A549 treated with ZK216348 at 1 μM for 4 hours (cell line): ENCODE measurements at places on chromosomes 12 and 14. TPM values are rescaled to one million over a fixed set of nuclear protein-coding genes. Genes with fewer than 3 reads are reported as not detected.

The NRXN3 gene
- total RNA-seq = 1.0 to 1.3 TPM (median 1.2 TPM) in 5 replicates

The SERPINA3 gene
- 10.4 to 12.3 TPM (median 11.0 TPM) in 5 replicates for total RNA-seq

The PTPRR gene
- total RNA-seq = 0.18 to 0.57 TPM (median 0.34 TPM) in 4 of 5 replicates, not detected in the other

The PNMA1 gene
- total RNA-seq = 52.5 to 66.9 TPM (median 60.7 TPM) in 5 replicates

The KRT2 gene
- total RNA-seq = not detected in 5 replicates

The BIN2 gene
- 0.09 to 0.19 TPM (median 0.14 TPM) in 4 of 5 replicates, not detected in the other for total RNA-seq

The TRPV4 gene
- 0.07 to 0.18 TPM (median 0.09 TPM) in 5 replicates for total RNA-seq

The TAS2R46 gene
- not detected in 5 replicates for total RNA-seq

The RNASE3 gene
- total RNA-seq = not detected in 5 replicates

The ETFBKMT gene
- 0.40 to 1.4 TPM (median 0.72 TPM) in 5 replicates for total RNA-seq

The POTEM gene
- not detected in 5 replicates for total RNA-seq

The IL22 gene
- total RNA-seq = not detected in 5 replicates

The SCNN1A gene
- total RNA-seq = 12.4 to 24.3 TPM (median 21.4 TPM) in 5 replicates

The NKX2-1 gene
- total RNA-seq = 0.11 TPM in 1 of 5 replicates, not detected in the others

The RDH11 gene
- total RNA-seq = 56.0 to 64.2 TPM (median 61.5 TPM) in 5 replicates

The CYP46A1 gene
- 0.05 to 0.29 TPM (median 0.13 TPM) in 4 of 5 replicates, not detected in the other for total RNA-seq

The PLEKHG7 gene
- not detected in 5 replicates for total RNA-seq

The ASCL1 gene
- total RNA-seq = not detected in 5 replicates

The GDF3 gene
- total RNA-seq = not detected in 5 replicates

The CCDC184 gene
- total RNA-seq = 2.1 to 3.8 TPM (median 3.6 TPM) in 5 replicates

The NYNRIN gene
- total RNA-seq = 0.25 to 0.57 TPM (median 0.27 TPM) in 5 replicates

The SLC25A21 gene
- total RNA-seq = 0.34 to 2.3 TPM (median 0.75 TPM) in 5 replicates

The SLC6A12 gene
- 0.50 to 1.5 TPM (median 0.55 TPM) in 5 replicates for total RNA-seq

The PZP gene
- not detected in 5 replicates for total RNA-seq

The CFAP251 gene
- total RNA-seq = 0.88 to 2.6 TPM (median 1.5 TPM) in 5 replicates

The PIP4K2C gene
- 39.2 to 49.2 TPM (median 42.4 TPM) in 5 replicates for total RNA-seq

The TMED10 gene
- 266 to 278 TPM (median 271 TPM) in 5 replicates for total RNA-seq

The GPR84 gene
- not detected in 5 replicates for total RNA-seq

The TEX52 gene
- not detected in 5 replicates for total RNA-seq

The A2M gene
- 0.47 TPM in 1 of 5 replicates, not detected in the others for total RNA-seq

The SMCO2 gene
- 0.18 to 0.36 TPM in 2 of 5 replicates, not detected in the others for total RNA-seq

The MYF5 gene
- not detected in 5 replicates for total RNA-seq

The EFCAB11 gene
- total RNA-seq = 10.6 to 19.0 TPM (median 14.0 TPM) in 5 replicates

The JAG2 gene
- 12.6 to 30.0 TPM (median 29.1 TPM) in 5 replicates for total RNA-seq

The TNFRSF1A gene
- total RNA-seq = 398 to 545 TPM (median 486 TPM) in 5 replicates

The MMP19 gene
- 0.14 to 0.61 TPM (median 0.28 TPM) in 5 replicates for total RNA-seq

The IGF1 gene
- not detected in 5 replicates for total RNA-seq

The C12orf56 gene
- 0.12 TPM in 1 of 5 replicates, not detected in the others for total RNA-seq

The A2ML1 gene
- not detected in 5 replicates for total RNA-seq

The POTEG gene
- not detected in 5 replicates for total RNA-seq

The PDE6H gene
- total RNA-seq = not detected in 5 replicates

The CNPY2 gene
- total RNA-seq = 128 to 145 TPM (median 143 TPM) in 5 replicates

The GLIPR1L1 gene
- not detected in 5 replicates for total RNA-seq

The TMBIM4 gene
- 34.5 to 54.5 TPM (median 52.4 TPM) in 5 replicates for total RNA-seq

The SIRT4 gene
- total RNA-seq = 0.66 to 1.6 TPM (median 0.98 TPM) in 5 replicates

The SLC39A5 gene
- total RNA-seq = 0.21 TPM in 1 of 5 replicates, not detected in the others

The GLT8D2 gene
- 0.20 to 0.59 TPM (median 0.21 TPM) in 4 of 5 replicates, not detected in the other for total RNA-seq

The LALBA gene
- not detected in 5 replicates for total RNA-seq

The BEGAIN gene
- total RNA-seq = 4.0 to 10.0 TPM (median 7.2 TPM) in 5 replicates

The ZNF891 gene
- total RNA-seq = 0.24 to 0.41 TPM (median 0.40 TPM) in 5 replicates

The AMN1 gene
- 9.5 to 15.6 TPM (median 10.0 TPM) in 5 replicates for total RNA-seq

The AMHR2 gene
- total RNA-seq = 0.88 to 2.1 TPM (median 1.3 TPM) in 5 replicates

The MARK3 gene
- 55.5 to 73.3 TPM (median 57.5 TPM) in 5 replicates for total RNA-seq

The RPS6KL1 gene
- total RNA-seq = 0.37 to 0.81 TPM (median 0.51 TPM) in 4 of 5 replicates, not detected in the other

The MGST1 gene
- total RNA-seq = 633 to 934 TPM (median 723 TPM) in 5 replicates

The MYF6 gene
- total RNA-seq = not detected in 5 replicates

The ZNF385A gene
- total RNA-seq = 11.3 to 23.1 TPM (median 20.0 TPM) in 5 replicates

The AKAP3 gene
- total RNA-seq = 0.07 to 1.2 TPM (median 0.08 TPM) in 3 of 5 replicates, not detected in the others

The SLC25A47 gene
- total RNA-seq = not detected in 5 replicates
